ENCODE measurements at places on chromosomes 7 and 10. TPM values are rescaled to one million over a fixed set of nuclear protein-coding genes. Genes with fewer than 3 reads are reported as not detected.

AFAP1L2 gene
- total RNA-seq = 1.9 TPM

TSPAN13 gene
- total RNA-seq = 7.2 TPM

EBLN1 gene
- total RNA-seq = not detected

PIK3CG gene
- not detected for total RNA-seq

GIMAP4 gene
- total RNA-seq = not detected

WDR86 gene
- total RNA-seq = 6.7 TPM

AGR3 gene
- total RNA-seq = not detected

LBX1 gene
- under 0.01 TPM for total RNA-seq

BMPER gene
- total RNA-seq = 0.74 TPM

GIMAP6 gene
- not detected for total RNA-seq

RAB19 gene
- total RNA-seq = not detected
